ENCODE measurements at places on chromosomes 5 and 9.

DNA sequence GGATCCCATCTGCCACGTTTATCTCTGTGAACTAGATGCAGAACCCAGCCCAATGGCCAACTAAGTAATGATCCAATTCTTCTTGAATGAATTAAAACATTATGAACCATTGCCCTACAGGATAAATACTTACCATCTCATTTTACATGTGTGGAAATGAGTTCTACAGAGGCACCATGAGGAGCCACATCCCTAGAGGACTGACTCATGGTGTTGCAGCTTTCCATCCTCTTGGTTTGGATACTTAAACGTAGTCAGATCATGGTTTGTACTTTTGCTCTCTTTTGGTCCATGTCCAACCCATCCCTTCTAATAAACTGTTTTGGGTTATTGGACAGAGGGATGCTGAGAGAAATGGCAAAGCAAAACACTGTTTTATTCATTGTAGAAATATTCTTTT, 484.8 kb downstream of the EBF1 start:
- DNase-seq = no peak

- DNase-seq = no peak
Measured at GRCh38 chr5:117759849-117760499, 1185.4 kb upstream of the SEMA6A start.

- no peak for DNase-seq
Measured at GRCh38 chr5:115342590-115343377, 46.3 kb upstream of the CCDC112 start.

GRCh38 chr5:115433918-115434317, 110.7 kb downstream of the FEM1C start:
- DNase-seq = no peak

GRCh38 chr9:1008216-1008615, 31.8 kb downstream of the DMRT3 start:
- DNase-seq = no peak
